ENCODE measurements at places on chromosomes 16 and 17. TPM values are rescaled to one million over a fixed set of nuclear protein-coding genes. Genes with fewer than 3 reads are reported as not detected.

GRCh38 chr17:43868226-43868994 is 21.4 kb downstream of the CD300LG start:
- DNase-seq: no peak

GRCh38 chr16:88701581-88702370 is 4.4 kb downstream of the RNF166 start:
- peak; percentile 33 for DNase-seq

GRCh38 chr16:15434425-15435215 is at the start of gene BMERB1:
Gene BMERB1, plus strand, starts transcription at chr16:15434588. Its CDS starts 66 bp downstream, at chr16:15434654.
- DNase-seq: peak; percentile 87

DNA sequence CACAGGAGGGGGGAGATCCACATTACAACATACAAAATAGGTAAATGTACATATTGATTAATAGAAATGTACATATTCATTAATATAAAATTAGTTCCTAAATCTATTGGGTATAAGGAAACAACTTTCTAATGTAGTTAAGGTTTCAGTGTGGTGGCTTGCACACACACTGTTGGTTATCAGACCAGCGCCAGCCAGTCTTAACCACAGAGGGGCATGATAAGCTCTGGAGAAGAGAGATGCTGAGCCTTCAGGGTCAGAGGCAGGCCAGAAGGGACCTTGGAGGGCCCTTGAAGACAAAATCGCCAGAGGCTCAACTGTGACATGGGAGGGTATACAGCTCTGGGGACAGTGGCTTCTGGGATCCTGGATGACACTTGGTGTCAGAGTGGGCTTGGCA is 10.9 kb upstream of the ZFP90 start:
- DNase-seq: no peak

The SLC6A2 gene
- not detected for total RNA-seq

The HIRIP3 gene
- 19.4 TPM for total RNA-seq

GRCh38 chr17:80486692-80487091 is 10.3 kb upstream of the NPTX1 start:
- no peak for DNase-seq

DNA sequence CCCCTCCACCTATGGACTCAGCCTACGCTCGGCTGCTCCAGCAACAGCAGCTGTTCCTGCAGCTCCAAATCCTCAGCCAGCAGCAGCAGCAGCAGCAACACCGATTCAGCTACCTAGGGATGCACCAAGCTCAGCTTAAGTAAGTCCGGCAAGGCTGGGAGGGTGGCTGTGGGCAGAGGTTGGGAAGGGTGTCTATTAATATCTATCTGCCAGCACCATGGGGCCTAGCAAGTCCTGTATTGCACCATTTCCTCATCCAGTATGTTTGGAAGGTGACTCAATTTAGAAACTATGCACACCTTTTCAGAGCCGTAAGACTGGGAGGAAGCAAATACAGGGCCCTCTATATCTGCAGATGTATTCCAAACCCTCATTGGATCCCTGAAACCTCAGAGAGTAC is 45.0 kb upstream of the ARHGAP44 start:
- DNase-seq: peak; percentile 68

DNA sequence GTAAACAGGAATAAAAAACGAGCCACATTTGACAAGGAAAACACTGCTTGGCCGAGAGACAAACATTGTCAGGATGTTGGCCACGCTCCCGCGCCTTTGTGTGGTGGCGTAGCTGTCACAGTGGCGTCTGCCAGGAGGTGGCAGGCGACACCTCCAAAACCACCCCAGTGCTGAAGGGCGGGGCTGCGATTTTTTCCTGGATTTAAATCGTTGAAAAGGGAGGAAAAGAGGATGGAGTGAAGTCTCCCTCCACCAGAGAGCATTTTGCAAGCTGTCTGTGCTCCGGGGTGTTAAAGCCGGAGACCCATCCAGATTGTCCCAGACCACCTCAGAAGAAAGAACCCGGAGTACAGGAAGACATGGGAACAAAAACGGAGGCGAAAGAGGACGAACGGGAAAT is 12.7 kb downstream of the MRM3 start:
- DNase-seq: peak; percentile 92

Measured in left ventricle myocardium superior (tissue), 1 donor.